Hematopoietic multipotent progenitor cell treated with erythropoietin and hydrocortisone succinate and interleukin-3 and kit ligand, for 6 days (in vitro differentiated cells): ENCODE measurements at places on chromosomes 2 and 18.

- DNase-seq = no peak
These were observed 696.1 kb downstream of the NRXN1 start for GRCh38 chr2:50335852-50336251.

- no peak for DNase-seq
These were observed 117.0 kb downstream of the RBMS1 start for GRCh38 chr2:160376576-160376975.

- no peak for DNase-seq
These were observed 114.1 kb downstream of the PLEKHM3 start for GRCh38 chr2:207911215-207911614.

GRCh38 chr2:23457990-23458682 lies 73.2 kb downstream of the KLHL29 start:
- DNase-seq = no peak

DNA sequence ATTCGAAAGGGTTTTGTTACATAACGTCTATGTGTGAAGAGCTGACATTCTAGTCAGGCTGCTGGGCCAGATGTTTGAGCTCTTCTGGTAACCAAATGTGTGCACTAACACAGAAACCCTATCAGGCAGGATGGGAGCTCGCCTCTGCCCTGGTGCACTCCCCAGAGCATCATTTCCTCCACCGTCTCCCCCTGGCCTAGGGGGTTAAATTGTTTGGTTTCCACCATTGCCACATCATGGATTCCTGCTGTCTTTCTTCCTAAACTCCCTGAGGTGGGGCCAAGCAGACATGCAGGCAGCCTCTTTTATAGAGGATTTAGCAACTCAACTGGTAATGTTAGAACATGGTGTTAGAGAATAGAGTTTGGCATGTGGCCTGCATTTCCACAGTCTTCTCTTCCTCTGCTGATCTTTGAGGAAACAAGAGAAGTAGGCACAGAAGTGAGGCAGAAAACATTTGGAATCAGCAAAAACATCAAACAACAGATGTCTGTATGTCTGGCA lies 87.3 kb downstream of the ANTXR1 start:
- DNase-seq = no peak

GRCh38 chr2:100233061-100233460 lies 89.2 kb downstream of the LONRF2 start:
- no peak for DNase-seq

DNA sequence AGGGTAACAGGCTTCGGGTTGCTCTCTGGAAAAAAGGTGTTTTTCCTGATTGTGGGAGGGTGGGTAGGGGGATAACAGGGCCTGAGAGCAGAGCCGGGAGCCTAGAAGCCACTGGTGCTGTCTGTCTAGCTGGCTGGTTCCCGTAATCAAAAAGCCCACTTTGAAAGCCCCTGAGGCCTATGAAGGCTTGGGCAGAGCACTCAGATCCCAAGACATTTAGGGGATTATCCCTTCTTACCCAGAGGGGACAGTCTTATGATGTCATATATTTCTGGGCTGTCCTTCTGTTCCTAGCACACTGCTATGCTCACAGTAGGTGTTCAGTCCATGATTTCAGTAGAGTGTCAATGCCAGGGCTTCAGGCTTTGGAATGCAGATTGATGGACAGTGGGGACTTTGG lies 45.1 kb downstream of the CELF4 start:
- no peak for DNase-seq

GRCh38 chr18:41871229-41872000 lies 83.6 kb upstream of the PIK3C3 start:
- DNase-seq = no peak

DNA sequence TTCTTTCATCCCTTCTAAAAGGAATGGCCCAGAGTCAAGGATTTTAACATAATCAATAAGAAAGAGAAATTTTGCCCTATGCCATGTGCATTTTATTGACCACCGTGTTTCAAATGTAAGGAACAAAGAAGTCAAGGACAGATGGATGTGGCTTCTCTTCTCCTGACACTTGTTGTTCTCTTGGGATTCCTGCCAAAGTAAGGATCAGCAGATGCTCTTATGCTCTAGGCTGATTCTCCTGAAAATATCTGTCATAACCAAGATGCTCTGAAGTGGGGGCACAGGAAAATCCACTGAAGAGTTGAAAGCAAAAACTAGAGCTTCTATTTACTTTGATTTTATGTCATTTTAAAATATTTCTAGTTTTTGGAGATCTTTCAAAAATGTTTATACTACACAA lies 72.9 kb upstream of the SYT4 start:
- DNase-seq = no peak

DNA sequence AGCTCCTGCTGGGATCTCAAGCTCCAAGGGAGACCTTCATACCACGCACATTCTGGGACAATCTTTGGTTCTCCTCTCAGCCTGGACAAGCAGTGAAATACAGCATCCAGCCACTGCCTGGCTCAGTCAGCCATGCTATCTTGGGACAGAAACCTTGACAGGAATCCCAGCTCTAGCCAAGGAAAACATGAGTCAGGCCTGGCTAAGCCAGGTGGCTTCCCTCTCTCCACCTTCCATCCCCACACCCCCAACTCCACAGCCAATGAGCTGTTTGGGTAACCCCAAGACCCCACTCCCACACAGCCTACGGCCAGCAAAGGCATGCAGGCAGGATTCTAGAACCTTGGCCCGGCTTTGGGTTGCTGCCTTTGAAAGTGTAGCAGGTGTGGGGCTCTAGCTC lies 64.9 kb downstream of the MCFD2 start:
- DNase-seq = no peak

GRCh38 chr2:236871500-236872001 lies 214.1 kb upstream of the COPS8 start:
- peak; percentile 60 for DNase-seq

GRCh38 chr2:101762451-101763171 lies 65.1 kb downstream of the MAP4K4 start:
- no peak for DNase-seq

GRCh38 chr2:232668805-232669444 lies 28.2 kb upstream of the GIGYF2 start:
- DNase-seq = peak; percentile 38

GRCh38 chr2:28558158-28558820 lies 62.4 kb downstream of the PLB1 start:
- DNase-seq = no peak

DNA sequence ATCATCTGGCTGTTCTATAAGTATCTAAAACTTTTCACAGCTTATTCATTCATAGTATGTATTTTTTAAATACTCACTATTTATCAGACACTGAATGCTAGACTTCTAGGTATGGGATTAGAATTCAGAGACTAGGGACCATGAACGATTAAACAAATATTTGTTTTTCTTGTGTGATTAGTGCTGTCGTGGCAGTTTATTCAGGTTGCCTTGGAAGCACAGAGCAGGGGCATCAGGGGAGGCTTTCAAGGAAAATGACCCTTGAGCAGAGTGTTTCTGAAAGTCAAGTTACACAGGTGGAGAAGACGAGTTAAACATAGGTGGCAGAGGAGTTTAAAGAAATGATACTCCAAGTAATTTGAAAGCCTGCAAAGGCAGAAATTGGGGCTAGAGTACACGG lies 5.7 kb downstream of the SPOPL start:
- no peak for DNase-seq

GRCh38 chr2:64945973-64946768 lies 43.0 kb upstream of the SLC1A4 start:
- DNase-seq = peak; percentile 83

- DNase-seq = no peak
These were observed 156.3 kb downstream of the UBR3 start for GRCh38 chr2:169983506-169983905.

- DNase-seq = peak; percentile 52
These were observed 119.6 kb downstream of the FEZ2 start for GRCh38 chr2:36478332-36478738.

- DNase-seq = no peak
These were observed 329.0 kb downstream of the PAX3 start for GRCh38 chr2:221969830-221970144.

DNA sequence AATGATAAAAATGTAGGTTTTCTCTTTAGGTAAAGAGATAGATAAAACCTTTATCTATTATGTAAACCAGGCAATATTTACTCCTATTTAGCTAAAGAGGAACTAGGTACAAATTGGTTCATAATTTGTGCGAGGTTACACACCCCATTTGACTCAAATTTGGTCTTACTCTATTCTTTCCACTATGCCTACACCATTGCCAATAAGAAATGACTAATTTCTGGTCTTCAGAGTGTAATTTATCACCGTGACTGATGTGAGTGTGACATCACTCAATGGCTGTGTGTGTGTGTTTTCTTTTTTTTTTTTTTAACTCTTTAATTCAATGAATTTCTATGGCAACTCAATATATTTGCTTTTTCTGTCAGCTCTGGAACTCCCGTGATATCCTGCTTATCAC lies 955.8 kb downstream of the TDRD15 start:
- DNase-seq = no peak

- DNase-seq = peak; percentile 59
These were observed 86.0 kb downstream of the MAPRE2 start for GRCh38 chr18:35127201-35127600.

DNA sequence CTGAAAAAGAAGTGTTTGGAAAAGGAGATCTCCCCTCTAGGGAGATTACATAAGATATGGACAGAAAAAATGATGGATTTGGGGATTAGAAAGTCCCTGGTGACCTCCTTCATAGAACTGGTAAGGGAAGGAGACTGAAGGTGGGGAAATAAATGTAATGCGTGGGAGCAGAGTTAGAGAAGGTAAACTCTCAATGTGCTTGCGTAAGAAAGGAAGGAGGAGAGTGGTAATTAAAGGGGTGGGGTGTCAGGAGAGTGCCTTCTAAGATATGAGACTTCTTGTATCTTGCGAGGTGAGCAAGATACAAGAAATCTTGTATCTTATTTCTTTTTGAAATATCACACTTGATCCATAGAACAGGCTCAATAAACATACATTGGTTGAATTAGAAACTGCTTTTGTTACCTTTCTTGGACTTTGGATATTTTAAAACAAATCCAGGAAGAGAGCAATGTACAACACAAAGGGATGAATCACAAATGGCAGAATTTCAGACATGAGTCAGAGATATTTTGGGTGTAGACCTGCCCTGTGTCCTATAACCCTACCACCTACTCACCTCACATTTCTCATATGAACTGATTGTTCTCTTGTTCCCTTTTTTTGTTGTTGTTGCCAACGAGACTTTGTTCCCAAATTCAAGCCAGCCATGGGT lies 342.4 kb downstream of the INSIG2 start:
- DNase-seq = no peak

GRCh38 chr2:70958759-70959158 lies 19.7 kb upstream of the ANKRD53 start:
- no peak for DNase-seq

GRCh38 chr2:206354129-206354528 lies 79.7 kb downstream of the ZDBF2 start:
- DNase-seq = no peak

- peak; percentile 56 for DNase-seq
These were observed 134.1 kb downstream of the CDC42EP3 start for GRCh38 chr2:37537316-37537715.

DNA sequence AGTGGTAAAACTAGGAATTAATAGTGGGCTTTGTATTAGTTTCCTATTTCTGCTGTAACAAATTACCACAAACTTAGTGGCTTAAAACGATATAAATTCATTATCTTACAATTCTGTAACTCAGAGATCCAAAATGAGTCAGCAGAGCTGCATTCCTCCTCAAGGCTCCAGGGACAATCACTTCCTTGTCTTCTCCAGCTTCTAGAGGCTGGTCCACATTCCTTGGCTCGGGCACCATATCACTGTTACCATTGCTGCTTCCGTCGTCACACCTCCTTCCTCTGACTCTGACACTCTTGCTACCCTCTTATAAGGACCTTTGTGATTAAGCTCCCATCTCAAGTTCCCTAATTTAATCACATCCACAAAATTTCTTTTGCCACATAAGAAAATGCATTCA lies 567.8 kb upstream of the KLHL29 start:
- no peak for DNase-seq

DNA sequence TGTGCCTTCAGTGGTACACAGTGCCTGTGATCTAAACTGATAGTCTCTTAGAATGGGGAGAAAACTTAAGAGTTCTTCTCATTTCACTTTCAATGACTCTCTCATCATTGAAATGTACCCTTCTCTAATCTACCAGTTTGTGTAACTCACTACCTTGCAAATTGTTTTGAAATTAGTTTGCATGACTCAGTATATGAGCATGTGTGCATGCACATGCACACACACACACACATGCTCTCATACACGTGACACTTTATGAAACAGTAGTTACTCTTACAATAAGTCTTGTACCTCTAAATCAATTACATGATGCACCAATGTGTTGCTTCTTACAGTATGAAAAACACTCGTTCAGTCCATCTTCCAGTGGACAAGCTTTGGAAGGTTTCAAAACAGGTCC lies 10.6 kb downstream of the LYPD6B start:
- DNase-seq = no peak

DNA sequence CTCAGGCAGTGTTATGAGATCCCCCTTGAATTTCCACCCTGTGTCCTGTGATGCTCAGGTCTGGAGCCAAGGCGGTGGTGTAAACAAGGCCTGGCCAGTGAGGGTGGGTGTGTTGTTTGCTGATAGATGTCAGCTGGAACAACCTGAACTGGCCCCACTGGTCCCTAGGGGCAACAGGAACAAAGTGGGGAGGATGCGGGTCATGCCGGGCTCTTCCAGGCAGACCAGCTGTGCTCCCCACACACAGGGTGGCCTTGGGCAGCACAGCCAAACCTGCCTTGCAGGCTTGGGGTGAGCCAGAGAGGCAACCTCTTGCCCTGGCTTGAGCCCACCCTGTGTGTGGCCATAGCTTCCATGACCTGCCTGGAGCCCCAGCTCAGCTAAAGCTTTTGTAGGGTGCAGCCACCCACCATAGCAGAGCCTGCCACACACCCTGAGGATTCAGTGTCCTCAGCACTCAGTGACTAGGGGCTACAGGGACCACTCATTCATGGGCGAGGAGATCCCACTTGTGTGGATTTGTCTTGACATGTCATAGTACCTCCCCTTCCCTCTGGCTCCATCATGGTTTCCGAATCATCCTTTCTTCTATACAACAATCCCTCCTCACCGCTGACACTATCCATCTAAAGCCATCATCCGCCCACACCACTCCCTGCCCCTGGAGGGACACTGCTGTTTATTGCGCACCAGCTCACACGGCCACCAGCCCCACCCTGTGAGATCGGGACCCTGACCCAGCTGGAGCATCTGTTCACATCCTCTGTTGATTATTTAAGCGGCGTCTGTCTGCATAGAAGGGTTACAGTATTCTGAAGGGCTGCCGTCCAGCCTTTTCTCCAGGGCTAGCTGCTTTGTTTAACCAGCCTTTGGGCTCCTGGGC lies 268.8 kb downstream of the CYP26B1 start:
- DNase-seq = no peak

DNA sequence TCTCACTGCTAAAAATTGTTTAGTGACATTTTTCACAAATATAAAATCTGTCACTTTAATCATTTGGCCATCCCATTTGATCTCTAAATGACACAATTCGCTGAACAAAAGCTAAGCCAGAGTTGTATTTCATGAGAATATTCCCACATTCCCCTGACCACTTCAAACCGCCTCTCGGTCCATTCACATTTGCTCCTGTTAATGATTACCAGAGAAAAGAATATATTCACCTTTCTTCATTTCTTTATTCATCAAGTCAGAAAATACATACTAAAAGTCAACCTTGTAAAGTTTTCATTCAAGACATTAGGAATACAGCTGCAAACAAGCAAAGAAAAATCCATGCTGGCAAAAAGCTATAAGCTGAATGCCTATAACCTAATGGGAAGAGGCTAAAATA lies 225.5 kb downstream of the DOK6 start:
- DNase-seq = no peak
